Stimulated activated CD4-positive, alpha-beta T cell treated with anti-CD3 and anti-CD28 coated beads, Interleukin-12 subunit alpha, Interleukin-12 subunit beta, amount 100 ng/mL, for 4 hours (primary cell): ENCODE measurements at places on chromosomes 11 and 22.
A peak's percentile ranks its signal among the peaks of the same experiment; 100 is the strongest.

GRCh38 chr22:26481112-26481693 is 2.4 kb downstream of the HPS4 start:
- DNase-seq, result no peak

GRCh38 chr11:112666253-112666652 is 295.0 kb upstream of the NCAM1 start:
- DNase-seq, result no peak

DNA sequence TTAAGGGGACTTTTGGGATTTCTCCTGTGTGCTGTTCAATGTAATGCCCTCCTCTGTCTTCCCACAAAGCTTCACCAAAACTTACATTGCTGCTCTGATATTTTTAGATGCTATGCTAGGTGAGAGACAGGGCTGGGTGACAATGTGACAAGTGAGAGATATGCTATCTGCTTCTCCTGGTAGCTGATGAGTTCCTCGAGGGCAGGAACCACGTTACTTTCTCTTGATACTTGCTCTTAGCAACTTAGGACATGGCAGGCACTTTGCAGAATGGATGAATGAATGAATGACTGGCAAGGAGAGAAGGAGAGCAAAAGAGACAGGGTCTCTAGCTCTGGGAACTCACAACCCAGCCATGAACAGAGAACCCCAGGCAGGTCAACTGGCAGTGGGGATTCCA is 115.4 kb downstream of the C11orf58 start:
- DNase-seq, result no peak

DNA sequence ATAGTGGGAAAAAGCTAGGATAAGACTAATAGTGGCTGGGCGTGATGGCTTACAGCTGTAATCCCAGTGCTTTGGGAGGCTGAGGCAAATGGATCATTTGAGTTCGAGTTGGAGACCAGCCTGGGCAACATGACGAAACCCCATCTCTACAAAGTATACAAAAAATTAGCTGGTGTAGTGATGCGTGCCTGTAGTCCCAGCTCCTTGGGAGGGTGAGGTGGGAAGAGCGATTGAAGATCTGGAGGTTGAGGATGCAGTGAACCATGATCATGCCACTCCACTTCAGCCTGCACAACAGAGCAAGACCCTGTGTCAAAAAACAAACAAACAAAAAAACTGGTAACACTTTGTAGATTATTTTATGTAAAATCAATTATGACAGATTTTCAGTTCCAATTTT is 8.8 kb downstream of the ARHGAP42 start:
- no peak for DNase-seq

- no peak for DNase-seq
Observed at GRCh38 chr11:101049123-101049522, 80.5 kb downstream of the PGR start.

GRCh38 chr11:36388071-36388470 is 92.0 kb downstream of the PRR5L start:
- DNase-seq, result no peak

DNA sequence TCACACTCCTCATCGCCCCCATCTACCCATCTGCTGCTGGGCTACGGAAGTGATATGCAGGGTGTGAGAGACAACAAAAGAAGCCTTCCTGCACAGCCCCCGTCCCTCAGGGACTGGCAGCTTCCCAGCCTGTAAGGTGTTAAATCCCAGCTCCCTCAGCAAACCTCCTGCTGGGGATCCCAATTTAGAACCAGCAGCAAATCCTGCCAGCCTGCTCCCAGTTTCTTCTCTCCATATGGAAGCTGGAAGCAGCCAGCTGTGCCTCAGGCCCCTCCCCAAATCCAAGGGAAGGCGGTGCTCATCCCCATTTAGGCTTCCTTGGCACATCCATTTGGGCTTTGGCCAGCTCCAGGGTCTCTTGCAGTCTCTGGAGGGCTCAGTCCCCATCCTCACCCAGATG is 47.5 kb downstream of the PAMR1 start:
- DNase-seq, result no peak

DNA sequence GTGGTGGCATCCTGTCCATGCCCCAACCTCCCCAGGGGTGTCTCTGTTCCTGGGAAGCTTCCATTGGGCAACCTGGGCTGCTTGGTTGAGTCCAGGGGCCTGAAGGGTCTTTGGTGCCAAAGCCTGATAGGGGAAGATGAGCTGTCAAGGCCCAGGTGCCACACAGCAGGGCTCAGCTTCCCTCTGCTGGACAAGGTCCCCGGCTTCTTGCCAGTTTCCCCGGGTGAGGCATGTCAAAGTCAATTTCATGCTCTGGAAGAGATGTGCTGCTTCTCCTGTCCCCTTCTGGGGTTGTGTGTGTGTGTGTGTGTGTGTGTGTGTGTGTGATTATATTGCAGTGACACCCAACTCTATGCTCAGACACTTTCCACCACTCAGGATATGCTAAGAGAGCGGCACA is 26.9 kb downstream of the TP53I11 start:
- no peak for DNase-seq

GRCh38 chr11:26778000-26778757 is 56.3 kb upstream of the SLC5A12 start:
- DNase-seq, result no peak

DNA sequence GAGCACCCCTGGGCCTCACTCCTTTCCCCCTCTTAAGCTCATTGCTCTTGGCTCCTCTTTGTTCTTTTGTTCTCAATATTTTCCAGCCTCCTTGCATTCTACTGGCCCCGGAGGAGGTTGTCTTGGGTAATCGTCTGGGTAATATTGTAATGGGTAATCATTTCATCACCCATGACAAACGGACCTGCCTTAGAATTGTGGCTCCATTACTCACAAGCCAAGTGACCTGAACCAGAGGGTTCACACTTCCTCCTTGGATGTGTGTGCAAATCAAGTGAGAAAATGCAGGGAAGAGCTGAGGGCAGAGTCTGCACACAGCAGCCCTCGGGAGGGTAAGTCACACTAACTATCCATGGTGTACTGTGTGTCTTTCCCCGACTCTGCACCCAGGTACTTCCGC is 305.0 kb downstream of the BUD13 start:
- DNase-seq, result no peak

DNA sequence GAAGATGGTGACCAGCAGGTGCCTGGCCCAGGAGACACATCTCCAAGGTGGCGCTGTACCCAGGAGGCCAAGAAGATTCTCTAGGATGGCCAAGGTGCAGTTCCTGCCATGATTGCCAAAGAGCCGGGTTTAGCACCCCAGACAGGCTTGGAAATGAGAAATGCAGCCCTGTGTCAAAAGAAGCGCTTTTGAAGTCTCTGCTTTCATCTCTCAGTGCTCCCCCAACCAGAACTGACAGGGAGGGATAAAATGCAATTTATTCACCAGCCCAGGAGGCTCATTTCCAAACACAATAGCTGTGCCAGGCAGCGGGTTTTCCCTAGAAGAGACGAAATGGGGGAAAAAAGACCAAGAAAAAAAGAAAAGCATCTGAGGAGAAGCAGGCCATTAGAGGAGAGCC is 195.9 kb upstream of the NCAM1 start:
- no peak for DNase-seq

DNA sequence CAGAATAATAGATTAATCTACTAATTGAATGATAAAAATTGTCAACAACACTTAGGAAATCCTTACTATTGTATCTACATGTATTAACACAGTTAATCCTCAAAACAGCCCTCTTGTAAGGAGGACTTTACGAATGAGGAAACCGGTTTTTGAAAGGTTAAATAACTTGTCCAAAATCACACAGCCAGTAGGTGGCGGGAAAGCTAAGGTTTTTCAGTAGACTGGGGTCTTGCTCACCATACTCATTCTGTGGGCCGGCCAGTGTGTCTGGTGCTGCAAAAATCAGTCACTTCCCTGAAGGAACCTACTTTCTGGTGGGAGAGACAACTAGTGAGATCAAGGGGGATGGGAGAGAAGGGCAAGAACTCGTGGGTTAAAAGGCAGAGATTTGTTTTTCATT is 3.8 kb downstream of the DCPS start:
- no peak for DNase-seq

DNA sequence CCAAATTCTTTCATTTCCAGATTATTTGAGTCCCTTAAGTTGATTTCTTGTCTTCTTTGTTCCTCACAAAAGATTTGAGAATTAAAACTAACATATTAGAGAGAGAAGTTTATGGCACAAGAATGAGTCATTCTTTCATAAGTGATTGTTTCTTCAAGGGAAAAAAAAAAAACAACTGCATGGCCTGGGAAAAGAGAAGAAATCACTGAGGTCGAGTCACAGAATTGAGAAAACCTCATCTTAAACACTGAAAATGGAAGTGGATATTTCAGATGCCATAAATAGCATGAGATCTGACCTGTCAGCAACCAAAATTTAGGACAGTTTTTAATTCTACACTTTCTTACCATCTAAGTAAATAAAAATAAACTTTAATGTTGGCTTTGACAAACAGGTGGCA is 87.2 kb downstream of the CWF19L2 start:
- DNase-seq, result no peak

- DNase-seq, result peak; percentile 52
Observed at GRCh38 chr11:120952461-120953434, 71.2 kb upstream of the TBCEL start.

DNA sequence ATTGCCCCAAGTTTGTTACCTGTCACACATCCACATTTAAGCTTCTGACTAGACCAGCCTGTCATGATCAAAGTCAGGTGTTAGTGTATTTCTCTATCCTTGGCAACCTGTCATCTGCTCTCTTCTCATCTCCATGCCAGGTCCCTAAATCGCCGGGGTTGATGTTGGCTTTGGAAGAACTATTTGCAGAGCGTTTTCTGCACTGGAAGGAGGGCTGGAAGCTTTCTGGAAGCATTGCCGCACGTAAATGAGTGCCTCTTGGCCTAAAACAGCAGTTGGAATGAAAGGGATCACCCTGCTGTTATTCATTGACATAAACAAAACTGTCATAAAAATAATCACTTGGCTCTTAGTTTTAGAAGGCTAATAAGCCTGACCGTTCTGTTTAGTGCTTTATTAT is 1.4 kb downstream of the TTC12 start:
- no peak for DNase-seq
